Fibroblast of upper back skin (primary cell): ENCODE measurements at places on chromosomes 2 and 18.

DNA sequence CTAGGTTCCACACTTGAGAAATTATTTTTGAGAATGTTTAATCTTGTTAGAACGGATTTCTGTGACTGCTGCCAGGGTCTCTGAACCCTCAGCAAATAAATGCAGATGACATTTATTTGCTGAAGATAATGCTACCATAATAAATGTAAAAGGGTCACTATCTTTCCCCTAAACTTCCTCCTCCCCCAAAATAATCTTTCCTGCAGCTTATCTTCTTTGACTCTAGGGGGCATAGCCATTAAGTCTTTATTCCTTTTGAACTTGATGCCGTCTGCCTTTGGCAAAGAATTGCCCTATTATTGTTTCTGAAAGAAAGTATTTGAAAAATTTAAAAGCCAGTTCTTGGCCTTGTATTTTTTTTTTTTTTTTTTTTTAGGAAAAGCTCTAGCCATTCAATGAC, 63.6 kb upstream of the ACSL3 start:
- DNase-seq: peak; percentile 46

GRCh38 chr18:79848579-79849327, 51.0 kb downstream of the KCNG2 start:
- no peak for DNase-seq

DNA sequence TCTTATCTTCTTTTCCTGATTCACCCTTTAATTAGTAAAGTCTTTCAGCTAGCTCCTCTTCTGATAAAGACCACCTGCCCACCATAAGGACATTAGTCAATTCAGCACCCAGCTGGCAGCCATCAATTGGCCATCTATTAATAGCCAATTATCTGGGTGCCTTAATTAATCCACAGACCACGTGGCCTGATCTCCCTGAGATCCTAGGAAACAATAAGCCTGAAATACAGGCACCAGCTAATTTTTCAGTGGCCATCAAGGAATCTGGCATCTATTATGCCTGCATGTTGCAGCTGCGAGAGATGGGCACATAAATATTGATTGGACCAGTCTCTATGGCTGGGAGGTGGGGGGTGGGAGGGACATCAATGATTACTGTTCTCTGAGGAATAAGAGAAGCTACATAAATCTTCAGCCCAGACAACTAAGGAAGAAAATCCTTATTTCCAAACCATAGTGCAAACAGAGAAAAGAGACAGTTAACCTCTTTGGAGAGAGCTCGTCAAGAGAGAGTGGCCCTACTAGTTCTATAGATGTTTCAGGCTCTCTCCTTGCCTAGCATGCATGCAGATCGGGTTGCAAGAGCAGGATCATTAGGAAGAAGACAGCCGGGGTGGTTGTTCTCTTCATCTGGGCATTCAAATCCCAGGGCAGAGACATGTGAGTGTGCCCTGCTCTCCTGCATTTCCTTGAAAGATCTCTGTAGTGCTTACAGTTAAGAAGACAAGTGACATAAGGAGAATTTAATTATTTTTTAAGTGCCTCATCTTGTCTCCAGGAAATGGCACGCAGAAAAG, 8.7 kb downstream of the GALNT14 start:
- DNase-seq: no peak

GRCh38 chr2:219537657-219538488, 5.7 kb downstream of the CHPF start:
- no peak for DNase-seq

DNA sequence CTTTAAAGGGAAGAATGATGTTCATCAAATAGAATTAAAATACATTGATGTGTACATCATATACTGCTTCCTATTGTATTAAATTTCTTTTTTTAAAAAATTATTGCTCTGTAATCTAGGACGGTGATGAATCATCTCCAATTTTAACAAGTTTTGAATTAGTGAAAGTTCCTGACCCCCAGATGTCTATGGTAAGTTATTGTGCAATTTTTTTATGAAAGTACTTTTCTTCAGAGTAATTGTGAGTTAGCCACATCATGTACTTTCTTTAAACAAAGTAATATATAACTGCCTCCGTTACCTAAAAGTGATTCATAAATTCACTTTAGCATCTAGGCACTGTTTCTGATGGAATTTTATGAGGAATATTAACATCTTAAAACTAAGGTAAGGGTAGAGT, 38.1 kb downstream of the PIK3C3 start:
- DNase-seq: no peak

- DNase-seq: no peak
These were observed 66.4 kb upstream of the EPAS1 start for GRCh38 chr2:46230677-46231425.

- no peak for DNase-seq
These were observed 232.0 kb upstream of the NETO1 start for GRCh38 chr18:73099759-73100158.

- DNase-seq: no peak
These were observed 35.2 kb downstream of the ANXA4 start for GRCh38 chr2:69776886-69777785.

- DNase-seq: peak; percentile 96
These were observed 166.5 kb downstream of the SEPTIN10 start for GRCh38 chr2:109447251-109447661.

DNA sequence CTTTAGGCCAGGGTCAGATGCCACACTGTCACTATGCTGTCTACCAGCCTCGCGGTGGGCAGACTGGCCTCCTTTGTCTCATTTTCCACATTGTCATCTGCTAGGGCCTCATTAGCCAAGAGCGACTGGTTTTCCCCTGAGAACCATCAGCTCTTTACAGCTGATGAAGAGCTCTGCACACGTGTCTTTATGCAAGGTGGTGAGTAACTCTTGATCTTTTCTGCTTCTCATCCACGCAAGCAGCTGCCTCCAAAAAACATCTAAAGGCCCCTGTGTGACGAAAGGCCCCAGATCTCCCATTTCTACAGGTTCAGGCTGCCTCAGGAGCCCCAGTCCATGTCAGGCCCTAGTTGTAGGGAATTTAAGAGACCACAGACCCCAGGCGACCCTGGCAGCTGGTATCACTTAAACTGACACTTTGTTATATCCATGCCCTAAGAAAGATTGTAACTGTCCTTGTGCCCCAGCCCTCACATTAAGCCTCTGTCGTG, 52.9 kb downstream of the DPYSL5 start:
- DNase-seq: no peak

GRCh38 chr2:150133623-150134022, 353.8 kb downstream of the RND3 start:
- peak; percentile 90 for DNase-seq

- DNase-seq: no peak
These were observed 102.9 kb downstream of the DDX1 start for GRCh38 chr2:15694589-15694986.

- DNase-seq: no peak
These were observed 62.1 kb upstream of the GLI2 start for GRCh38 chr2:120673571-120674061.

DNA sequence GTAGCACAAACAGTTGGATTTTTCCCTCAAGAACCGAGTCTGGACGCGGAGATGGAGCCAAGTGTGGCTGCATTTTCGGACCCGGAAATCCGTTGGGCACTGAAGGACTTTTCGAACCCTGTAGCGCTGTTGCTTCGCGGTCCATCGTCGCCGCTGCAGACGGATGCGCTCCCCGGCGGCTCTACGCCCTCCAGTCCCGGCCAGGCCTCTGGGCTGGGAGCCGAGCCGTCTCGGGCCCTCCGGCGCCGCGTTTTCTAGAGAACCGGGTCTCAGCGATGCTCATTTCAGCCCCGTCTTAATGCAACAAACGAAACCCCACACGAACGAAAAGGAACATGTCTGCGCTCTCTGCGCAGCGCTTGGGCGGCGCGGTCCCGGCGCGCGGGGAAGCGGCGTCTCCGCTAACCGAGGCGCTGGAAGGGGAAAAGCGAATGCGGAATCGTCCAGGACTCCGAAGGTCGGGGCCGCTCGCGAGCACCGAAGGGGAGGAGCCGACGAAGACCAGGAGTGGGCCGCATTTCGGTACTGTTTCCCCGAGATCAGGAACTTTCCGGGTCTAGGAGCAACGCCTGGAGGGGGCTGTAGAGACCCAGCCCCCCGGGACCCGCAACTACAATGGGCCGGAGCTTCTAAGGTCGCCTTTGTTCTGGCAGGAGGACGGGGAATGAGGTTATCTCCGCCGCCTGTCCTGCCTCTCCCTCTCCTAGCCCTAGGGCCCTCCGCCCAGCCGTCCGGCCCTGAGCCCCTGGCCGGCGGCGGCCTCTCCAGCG, 3.2 kb downstream of the EMX1 start:
- DNase-seq: no peak

- no peak for DNase-seq
These were observed 16.5 kb upstream of the TTC39C start for GRCh38 chr18:23998018-23998417.

DNA sequence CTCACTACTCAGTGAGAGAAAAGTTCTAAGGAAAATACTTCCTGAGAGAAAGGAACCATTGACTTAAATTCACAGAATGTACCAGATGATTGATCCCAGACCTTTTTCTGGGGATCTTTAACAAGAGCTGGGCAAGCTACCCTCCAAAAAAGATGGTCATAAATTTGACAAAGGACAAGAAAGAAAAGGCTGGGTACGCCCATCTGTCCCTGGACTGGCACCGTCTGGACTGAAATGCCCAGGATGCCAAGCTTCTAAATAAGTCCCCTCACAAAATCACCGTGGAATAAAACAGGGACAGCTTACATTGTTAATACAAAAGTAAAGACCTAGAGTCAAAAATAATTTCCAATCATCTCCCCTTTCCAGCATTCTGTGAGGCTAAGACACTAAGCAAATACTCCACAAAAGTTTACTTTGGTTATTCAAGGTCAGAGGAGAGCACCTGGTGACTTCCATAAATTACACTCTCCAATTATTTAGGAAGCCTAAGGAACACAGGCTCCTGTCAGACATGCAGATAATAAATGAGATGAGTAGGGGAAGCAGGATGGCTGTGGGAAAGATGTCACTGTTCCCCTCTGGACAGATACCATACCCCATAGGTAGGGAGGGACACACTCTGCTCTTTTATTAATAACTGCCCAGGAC, 69.9 kb downstream of the UXS1 start:
- DNase-seq: no peak

DNA sequence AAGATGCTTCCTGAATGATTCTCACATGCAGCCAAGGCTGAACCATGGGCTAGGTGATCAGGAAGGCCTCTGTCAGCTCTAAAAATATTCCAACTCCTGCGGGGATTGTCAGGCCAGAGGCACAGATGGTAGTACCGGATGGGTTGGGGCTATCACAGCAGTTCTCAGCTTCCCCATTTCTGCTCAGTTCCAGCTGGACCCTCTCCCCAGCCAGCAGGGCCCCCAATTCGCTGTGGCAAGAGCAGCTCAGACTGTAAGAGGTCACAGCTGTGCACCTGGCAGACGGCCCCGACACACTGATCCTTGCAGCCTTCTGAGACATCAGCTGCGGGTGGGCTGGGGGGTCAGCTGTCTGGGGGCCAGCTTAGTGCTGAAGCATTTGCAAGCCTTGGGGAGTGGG, 43.6 kb upstream of the TCF7L1 start:
- no peak for DNase-seq

- DNase-seq: no peak
These were observed 53.8 kb downstream of the SMAD7 start for GRCh38 chr18:48896875-48897511.

DNA sequence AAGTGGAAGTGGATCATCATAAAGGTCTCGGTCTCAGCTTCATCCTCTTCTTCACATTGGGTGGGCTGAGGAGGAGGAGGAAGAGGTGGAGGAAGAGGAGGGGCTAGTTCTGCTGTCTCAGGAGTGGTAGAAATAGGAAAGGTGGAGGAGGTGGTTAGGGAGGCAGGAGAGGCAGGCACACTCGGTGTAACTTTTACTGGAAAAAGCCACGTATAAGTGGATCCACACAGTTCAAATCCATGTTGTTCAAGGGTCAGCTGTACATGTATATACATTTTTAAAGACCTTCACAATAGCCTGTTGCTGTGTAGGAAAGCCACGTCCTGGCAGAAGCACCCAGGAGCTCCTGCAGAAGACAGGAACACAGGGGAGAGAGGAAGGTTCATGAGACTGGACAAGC, 110.3 kb upstream of the RAB12 start:
- no peak for DNase-seq

DNA sequence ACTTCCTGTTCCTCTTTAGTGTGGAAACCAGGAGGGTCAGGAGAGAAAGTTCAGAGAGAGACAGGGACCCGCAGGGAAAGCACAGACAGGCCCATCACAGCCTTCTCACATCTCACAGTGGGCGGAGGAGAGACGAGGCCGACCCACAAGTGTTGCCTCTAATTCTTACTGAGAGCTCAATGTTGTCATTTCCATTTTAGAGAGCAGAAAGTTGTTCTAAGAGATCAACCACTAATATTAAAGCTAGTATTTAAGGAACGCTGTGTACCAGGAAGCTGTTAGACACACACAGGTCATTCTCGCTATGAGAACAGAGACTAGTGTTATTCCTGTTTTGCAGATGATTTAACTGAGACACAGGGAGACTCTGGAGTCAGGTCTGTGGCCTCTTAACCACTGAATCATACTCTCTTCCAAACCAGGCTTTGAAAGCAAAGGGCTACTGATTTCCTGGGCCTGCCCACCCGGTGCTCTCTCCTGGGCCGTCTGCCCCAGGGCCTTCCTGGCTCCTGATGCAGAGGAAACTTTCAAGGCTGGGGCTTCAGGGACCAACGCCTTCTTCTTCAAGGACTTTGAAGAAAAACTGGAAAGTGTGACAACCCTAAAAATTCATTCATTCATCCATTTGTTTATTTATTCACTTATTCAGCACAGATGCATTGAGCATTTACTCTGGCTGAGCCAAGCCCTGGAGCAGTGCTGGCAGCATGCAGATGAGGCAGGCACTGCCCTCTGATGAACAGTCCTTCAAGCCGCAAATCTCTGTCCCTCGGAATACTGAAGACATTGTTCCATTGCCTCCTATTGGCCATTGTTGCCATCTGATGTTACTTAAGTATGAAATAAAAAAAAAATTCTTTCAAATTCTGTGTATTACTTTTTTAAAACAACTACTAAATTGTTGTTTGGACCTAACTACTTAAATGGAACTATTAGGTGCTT, 37.2 kb upstream of the BIN1 start:
- no peak for DNase-seq

GRCh38 chr2:193446967-193447366, 1252.2 kb upstream of the TMEFF2 start:
- DNase-seq: no peak

DNA sequence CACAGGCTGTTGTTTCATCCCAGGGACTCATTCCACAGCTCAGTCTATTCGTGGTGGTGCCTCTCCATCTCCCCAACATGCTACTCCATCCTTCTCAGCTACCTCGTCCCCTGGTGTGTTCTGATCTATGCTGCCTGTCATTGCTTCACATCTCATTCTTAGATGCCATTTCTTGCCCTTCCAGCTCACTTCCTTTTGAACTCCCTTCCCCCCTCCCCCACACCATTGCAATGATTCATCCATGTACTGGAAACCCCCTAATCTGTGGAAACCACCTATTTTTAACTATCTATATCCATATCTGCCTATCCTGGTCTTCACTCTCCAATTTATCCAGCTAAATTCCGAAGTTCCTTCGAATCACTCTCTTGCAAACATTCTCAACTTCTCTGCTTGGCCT, 65.7 kb upstream of the PARD3B start:
- DNase-seq: peak; percentile 38

DNA sequence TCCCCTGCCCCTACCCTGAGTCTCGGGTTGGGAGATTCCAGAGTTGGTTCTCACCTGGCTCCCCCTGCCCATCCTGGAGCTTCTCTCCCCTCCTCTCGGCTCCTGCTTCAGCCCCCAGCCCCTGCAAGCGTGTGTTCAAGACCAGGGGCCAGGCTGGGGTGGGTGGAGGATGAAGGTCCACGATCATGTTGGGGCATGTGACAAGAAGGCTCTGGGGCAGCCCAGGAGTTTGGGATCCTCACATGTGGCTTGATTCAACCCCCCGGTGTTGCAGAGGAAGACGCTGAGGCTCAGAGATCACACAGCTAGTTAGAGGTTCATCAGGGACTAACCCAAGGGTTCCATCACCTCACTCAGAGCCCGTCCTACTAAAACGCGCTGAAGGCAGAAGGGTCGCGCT, 14.2 kb upstream of the TUBB6 start:
- DNase-seq: no peak
